ENCODE measurements at places on chromosomes 1 and 21. TPM values are rescaled to one million over a fixed set of nuclear protein-coding genes. Genes with fewer than 3 reads are reported as not detected.

GRCh38 chr1:81157686-81158085 lies 643.0 kb upstream of the ADGRL2 start:
- H3K4me3 ChIP-seq, result no peak overlapping the region
- no peaks in the 10 kb centered on the region for H3K27me3 ChIP-seq
- no peaks in the 10 kb centered on the region for H3K4me1 ChIP-seq
- no peaks in the 10 kb centered on the region for H3K36me3 ChIP-seq
- H3K27ac ChIP-seq, result no peak overlapping the region
- no peak for DNase-seq

GRCh38 chr1:180672105-180672504 lies 40.3 kb downstream of the XPR1 start:
- no peak overlapping the region for H3K27ac ChIP-seq
- no peaks in the 10 kb centered on the region for H3K36me3 ChIP-seq
- no peak overlapping the region for H3K4me3 ChIP-seq
- peaks cover 12% of the 10 kb centered on the region for H3K4me1 ChIP-seq

DNA sequence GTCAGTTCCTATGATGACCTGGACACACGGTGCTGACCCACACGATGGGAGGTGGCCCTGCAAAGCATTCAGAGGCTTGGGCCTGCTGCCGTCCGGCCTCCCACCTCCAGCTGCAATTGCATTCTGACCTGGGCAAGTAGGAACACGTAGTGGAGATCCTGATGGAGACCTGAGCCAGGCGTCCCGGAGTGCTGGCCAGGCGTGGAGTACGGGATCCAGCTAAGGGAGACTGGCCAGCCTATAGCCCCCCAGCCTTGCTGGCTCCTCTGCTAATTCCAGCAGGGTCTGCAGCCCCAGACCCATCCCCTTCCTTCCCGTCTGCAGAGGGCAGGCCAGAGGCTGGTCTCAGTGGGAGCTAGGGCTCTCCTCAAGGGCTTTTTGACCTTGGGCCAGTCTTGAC lies 11.2 kb downstream of the CD46 start:
- H3K27ac ChIP-seq, result no peak overlapping the region
- no peak for DNase-seq
- H3K4me1 ChIP-seq, result no peaks in the 10 kb centered on the region
- H3K36me3 ChIP-seq, result peaks cover 90% of the 10 kb centered on the region
- H3K27me3 ChIP-seq, result no peaks in the 10 kb centered on the region
- H3K4me3 ChIP-seq, result no peak overlapping the region

GRCh38 chr1:156497743-156498431 lies 2.7 kb downstream of the MEF2D start:
- H3K27me3 ChIP-seq, result no peaks in the 10 kb centered on the region
- H3K36me3 ChIP-seq, result 0 out of 2 replicates have a peak, but pooled peaks cover 8% of the 10 kb centered on the region
- H3K27ac ChIP-seq, result no peak overlapping the region
- H3K4me1 ChIP-seq, result peaks cover 46% of the 10 kb centered on the region
- no peak for DNase-seq
- H3K4me3 ChIP-seq, result no peak overlapping the region

Gene SLC45A1
- total RNA-seq, result 0.75 TPM
